ENCODE measurements at places on chromosomes 13 and 19. TPM values are rescaled to one million over a fixed set of nuclear protein-coding genes. Genes with fewer than 3 reads are reported as not detected.

DNA sequence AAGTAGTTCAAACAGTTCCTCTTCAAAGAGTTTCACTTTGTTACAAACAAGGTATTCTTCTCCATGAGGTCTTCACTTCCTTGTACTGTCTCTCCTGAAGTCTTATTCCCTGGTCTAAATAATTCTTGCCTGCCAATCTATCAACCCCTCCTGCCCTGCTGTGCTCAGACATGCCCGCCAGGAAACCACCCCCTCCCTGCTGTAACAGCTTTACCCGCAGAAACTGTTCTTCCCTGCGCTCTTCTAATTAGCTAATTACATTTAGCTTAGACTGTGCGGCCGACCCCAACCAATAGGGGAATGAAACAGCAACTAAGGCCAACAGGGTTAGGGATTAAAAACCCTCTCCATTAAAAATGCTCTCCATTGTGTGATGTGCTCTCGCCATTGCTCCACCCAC is 46.7 kb downstream of the ZNF846 start:
- H3K27ac ChIP-seq: no peak overlapping the region
- H3K4me3 ChIP-seq: no peak overlapping the region
- H3K27me3 ChIP-seq: no peaks in the 10 kb centered on the region
- H3K36me3 ChIP-seq: no peaks in the 10 kb centered on the region
- no peak for DNase-seq

Gene ZNF541
- 0.04 TPM for total RNA-seq

- no peak overlapping the region for H3K4me3 ChIP-seq
- no peaks in the 10 kb centered on the region for H3K4me1 ChIP-seq
- no peak for DNase-seq
- no peaks in the 10 kb centered on the region for H3K36me3 ChIP-seq
- 0 out of 3 replicates have a peak, but pooled peaks cover 2% of the 10 kb centered on the region for H3K27me3 ChIP-seq
These were observed 10.3 kb downstream of the TMEM272 start for GRCh38 chr13:51834581-51835171.

Gene ERICH6B
- not detected for total RNA-seq

Gene AZU1
- 1.7 TPM for total RNA-seq

GRCh38 chr13:106003651-106004050 is 531.8 kb downstream of the EFNB2 start:
- no peaks in the 10 kb centered on the region for H3K27me3 ChIP-seq
- no peaks in the 10 kb centered on the region for H3K4me1 ChIP-seq
- H3K27ac ChIP-seq: no peak overlapping the region
- H3K4me3 ChIP-seq: no peak overlapping the region
